ENCODE measurements at places on chromosomes 3 and 15.

DNA sequence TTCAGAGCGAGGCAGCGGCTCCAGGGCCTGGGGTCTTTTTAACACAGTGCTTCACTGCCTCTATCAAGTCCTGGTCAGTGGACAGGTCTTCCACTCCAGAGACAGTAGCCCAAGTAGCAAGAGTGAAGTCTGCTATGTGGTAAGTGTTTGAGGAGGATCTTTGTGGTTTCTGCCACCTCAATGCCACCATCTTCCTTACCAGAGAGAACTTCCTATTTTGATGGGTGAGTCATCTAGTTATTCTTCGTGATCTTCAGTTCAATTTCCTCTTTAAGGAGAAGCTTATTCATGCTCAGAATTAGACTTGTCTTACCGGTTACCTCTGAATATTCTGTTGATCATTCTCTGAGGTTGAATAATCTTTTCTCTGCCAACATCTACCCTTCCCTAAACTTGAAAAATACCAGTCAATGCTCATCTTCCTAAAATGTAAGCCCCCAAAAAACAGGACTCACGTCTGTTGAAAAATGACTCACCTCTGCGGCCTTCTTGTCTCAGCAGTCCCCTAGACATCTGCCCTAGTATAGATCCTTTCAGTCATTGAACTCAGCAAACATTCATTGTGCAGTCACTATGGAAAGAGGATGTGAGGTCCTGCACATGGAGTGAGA is 32.2 kb upstream of the BCL6 start:
- DNase-seq: peak; percentile 7

GRCh38 chr3:196667056-196667825 is 27.7 kb downstream of the NRROS start:
- no peak for DNase-seq

GRCh38 chr3:57709031-57709430 is 16.2 kb upstream of the DENND6A start:
- no peak for DNase-seq

DNA sequence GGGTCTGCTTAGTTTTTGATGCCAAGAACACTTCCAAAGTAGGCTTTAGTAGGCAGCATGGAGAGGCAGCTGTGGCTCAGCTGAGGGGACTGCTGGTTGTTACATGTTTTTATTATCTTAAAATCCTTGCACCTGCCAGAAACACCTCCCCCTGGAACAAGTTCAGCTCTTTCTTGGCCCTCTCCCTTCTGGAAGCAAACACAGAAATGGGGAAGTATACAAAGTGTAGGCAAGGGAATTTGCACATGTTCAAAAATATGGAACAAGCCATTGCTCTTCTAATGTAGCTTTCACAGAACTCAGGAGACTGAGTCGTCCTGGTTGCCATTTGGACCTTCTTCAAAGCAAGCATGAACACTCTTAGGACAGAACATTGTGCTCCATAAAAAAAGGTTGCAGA is 169.1 kb upstream of the SEMA6D start:
- no peak for DNase-seq

DNA sequence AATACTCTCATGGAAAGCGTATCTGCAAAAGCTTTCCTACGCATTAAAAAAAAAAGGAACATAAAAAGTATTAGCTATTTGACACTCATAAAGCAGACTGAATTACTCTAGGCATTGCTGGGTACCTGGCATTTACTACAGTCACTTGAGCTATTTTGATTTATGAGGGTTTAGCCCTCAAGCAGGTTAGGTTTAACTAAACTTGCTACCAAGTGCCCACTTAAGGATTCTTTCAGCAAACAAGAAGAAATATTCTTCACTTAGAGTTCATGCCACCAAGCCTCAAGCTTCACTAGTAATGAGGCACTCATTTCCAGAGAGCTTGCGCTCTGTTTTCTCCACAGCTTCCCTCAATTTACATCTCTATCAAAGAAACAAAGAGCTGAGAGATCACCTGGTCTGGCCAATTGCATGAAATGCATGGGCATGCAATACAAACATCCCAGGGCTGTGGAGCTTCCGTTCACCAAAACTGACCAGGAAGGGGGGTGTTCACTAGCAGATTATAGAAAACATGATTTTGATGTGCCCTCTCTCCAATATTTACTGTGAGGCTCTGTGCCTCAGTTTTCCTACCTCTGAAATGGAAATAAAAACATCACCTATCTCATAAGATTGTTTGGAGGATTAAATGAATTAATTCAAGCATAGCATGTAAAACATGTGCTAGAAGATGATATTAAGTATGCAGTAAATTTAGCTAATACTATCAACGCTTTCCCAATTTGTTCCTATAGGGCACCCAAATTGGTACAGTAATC is 217.3 kb downstream of the RORA start:
- no peak for DNase-seq

GRCh38 chr3:168047190-168047795 is 48.4 kb downstream of the GOLIM4 start:
- no peak for DNase-seq

- DNase-seq: no peak
These were observed 627.2 kb downstream of the CADM2 start for GRCh38 chr3:85586018-85586417.

DNA sequence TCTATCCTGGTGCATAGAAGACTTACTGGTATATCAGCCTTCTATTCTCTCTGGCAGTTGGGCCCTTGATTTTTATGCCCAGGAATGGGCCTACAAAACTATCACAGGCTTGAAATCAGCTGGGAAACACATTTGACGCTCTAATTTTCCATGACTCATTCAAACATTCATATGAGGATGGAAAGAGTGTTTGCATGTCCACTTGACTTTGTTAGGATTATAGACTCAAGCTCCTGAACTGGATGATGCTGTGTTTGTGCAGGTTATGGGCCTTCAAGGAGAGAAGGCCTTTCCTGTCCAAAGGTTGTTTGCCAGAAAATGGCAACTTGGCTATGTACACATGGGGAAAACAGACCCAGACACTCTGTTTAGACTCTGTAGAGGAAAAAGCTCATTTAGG is 219.9 kb downstream of the GAP43 start:
- no peak for DNase-seq

GRCh38 chr15:92158426-92158825 is 235.3 kb upstream of the ST8SIA2 start:
- DNase-seq: peak; percentile 9

GRCh38 chr3:42667523-42668412 is 14.3 kb downstream of the ZBTB47 start:
- DNase-seq: no peak

- DNase-seq: no peak
These were observed 4.7 kb downstream of the SELENOS start for GRCh38 chr15:101272584-101272983.

- DNase-seq: no peak
These were observed 45.5 kb downstream of the TFG start for GRCh38 chr3:100754563-100755334.

DNA sequence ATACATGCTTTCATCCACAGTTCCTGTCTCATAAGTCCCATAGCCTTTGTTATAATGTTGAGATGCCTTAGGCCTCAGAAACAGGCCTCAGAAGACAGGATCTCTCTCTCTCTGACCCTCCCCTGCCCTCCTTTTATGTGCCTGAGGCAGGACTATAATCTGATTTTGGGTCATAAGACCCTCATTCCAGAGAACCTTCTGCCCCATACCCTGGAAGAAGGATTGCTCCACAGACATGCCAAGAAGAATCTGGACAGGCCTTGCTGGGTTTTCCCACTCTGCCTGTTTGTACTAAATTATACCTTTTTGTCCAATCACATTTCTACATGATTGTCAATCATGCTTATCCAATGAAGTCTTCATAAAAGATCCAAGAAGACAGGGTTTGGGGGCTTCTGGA is 57.2 kb upstream of the MME start:
- no peak for DNase-seq

DNA sequence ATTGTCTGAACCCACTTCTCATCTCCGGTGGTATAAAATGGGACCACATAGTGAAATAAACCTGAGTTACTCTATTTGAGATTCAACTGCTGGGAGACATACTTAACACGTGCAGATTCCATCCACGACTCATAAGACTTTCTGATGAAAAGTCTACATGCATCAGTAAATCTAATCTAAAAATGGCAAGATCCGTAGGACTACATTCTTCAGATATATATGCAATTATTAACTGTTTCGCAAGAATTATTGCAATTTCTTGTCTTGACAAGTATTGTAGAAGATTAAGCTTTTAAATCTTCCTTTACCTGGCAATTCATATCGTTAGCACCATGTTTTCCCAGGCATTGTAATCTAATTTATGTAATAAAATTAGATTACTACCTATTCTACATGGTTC is 718.7 kb upstream of the CBLB start:
- DNase-seq: no peak

- DNase-seq: no peak
These were observed 2.6 kb downstream of the CLDN1 start for GRCh38 chr3:190319660-190320059.

GRCh38 chr3:23071758-23072157 is 131.4 kb upstream of the UBE2E2 start:
- no peak for DNase-seq

- DNase-seq: no peak
These were observed 138.3 kb downstream of the ANXA2 start for GRCh38 chr15:60259469-60259868.

DNA sequence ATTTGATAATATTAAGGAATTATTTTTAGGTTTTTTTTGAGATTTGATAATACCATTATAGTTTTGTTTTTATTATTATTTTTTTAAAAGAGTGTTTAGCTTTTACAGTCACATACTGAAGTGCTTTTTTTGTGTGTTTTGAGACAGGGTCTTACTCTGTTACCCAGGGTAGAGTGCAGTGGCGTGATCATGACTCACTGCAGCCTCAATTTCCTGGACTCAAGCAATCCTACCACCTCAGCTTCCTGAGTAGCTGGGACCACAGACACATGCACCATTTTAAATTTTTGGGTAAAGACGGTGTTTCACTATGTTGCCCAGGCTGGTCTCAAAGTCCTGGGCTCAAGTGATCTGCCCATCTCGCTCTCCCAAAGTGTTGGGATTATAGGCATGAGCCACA is 73.0 kb downstream of the SUMF1 start:
- no peak for DNase-seq

Data from effector CD4-positive, alpha-beta T cell (primary cell).